Dermis blood vessel endothelial cell (primary cell): ENCODE measurements at places on chromosomes 4 and X. TPM values are rescaled to one million over a fixed set of nuclear protein-coding genes. Genes with fewer than 3 reads are reported as not detected.

DNA sequence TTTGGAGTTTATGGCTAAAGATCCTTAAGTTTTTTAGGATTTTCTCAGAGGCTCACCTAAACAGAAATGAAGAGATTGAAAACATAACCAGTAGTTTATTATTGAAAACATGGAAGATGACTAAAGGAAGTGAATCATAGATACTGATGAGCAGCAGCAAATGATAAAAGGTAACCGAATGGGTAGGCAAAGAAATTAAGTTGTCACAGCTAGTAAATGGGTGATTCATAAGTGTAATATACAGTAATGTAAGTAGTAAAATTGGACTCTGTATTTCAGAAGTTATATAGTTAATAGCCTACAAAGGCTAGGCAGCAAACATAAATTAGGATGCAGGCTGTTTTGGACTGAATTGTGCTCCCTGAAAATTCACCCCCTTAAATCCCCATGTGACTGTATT, 59.0 kb upstream of the ADGRA3 start:
- DNase-seq, result no peak

GRCh38 chrX:133290076-133290475, 71.9 kb upstream of the TFDP3 start:
- DNase-seq, result no peak

DNA sequence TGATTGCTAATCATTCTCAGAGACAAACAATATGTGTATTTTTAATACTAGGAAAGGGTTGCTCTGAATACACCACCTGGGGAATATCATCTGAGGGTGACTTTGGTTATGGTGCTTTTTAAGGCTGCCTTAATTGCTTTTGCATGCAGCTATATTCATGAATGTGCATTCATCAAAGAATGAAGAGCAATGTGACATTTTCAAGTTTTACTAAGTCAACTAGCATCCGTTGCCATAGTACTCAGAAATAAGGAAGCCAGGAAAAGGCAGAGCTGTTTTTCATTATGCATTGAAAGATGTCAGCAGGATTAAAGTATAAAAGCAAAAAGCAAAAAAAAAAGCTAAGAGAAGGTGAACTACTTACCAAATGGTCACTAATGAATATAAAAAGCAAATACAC, 67.4 kb upstream of the PCDH18 start:
- no peak for DNase-seq

- DNase-seq, result no peak
Measured at GRCh38 chr4:8762356-8762755, 109.3 kb downstream of the HMX1 start.

DNA sequence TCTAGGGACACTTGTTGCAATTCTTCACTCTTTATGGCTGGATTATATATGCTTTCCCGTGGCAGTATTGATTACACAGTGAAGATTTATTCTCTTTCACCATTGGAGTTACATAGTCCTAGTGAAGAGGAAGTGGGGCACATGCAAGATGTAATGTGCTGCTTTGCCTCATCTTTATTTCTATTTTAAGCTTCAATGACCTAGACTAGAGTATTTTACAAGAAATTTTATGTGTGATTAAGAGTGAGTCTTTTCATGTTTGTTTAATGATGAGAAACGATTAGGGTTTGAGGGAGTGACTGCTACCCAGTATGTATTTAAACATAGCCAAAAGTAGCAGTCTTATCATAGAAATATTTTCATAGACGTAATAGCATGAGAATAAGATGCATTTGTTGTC, 30.8 kb downstream of the DIAPH2 start:
- DNase-seq, result no peak

DNA sequence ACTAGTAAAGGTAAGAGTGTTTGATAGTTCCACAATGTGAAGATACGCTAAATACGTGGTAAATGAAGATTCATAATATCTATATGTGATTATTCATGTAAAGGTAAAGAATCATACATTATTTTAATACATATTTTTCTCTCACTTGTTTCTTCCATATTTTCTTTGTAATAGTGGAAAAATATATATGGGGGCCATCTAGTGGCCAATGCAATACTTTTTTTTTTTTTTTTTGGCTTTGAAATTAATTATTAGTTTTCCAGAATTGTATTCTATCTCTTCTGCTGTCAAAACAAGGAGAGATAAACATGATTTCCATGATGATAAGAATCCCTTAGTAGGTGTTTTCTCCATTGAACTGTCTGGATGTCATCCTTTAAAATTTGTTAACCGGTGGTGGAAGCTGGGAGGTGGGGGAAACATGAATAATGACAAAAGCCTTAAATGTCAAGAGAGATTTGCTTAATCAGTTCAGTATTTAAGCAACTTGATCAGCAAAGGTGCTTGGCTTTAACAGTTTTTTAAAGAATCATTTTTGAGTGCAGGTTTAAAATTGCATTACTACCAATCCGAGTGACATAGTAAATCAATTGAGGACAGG, 508.7 kb upstream of the HTR2C start:
- no peak for DNase-seq

- DNase-seq, result no peak
Measured at GRCh38 chr4:81369886-81370285, 101.8 kb downstream of the RASGEF1B start.

DNA sequence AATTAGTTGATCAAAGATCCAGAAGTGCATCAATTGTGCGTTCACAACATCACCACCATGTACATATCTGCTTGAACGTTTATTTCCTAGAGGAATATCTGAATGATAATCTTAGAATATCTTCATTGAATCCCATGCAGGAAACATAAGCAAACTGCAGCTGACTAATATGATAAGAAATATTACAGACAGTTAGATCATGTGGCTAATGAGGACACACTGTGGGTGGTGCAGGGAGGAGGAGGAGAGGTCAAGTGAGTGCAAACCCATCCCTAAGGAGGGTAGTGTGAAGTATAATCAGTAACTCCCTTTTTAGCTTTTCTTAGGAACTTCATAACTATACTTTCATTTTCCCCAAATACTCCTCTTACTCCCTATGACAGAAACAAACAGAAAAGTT, 58.3 kb upstream of the HPGD start:
- DNase-seq, result no peak

GRCh38 chr4:143658336-143658735, 42.1 kb downstream of the FREM3 start:
- no peak for DNase-seq

- DNase-seq, result no peak
Measured at GRCh38 chr4:7341491-7342222, 93.1 kb downstream of the PSAPL1 start.

GRCh38 chr4:168059251-168059650, 33.1 kb upstream of the ANXA10 start:
- DNase-seq, result no peak

Gene CT55
- not detected in 2 replicates for total RNA-seq

Gene SPATA4
- total RNA-seq, result not detected in 2 replicates

Gene HSFX4
- total RNA-seq, result not detected in 2 replicates

Gene TEX11
- not detected in 2 replicates for total RNA-seq

Gene P2RY4
- not detected in 2 replicates for total RNA-seq
